Type B pancreatic cell (in vitro differentiated cells): ENCODE measurements at places on chromosomes 3 and 15.

GRCh38 chr3:51274052-51274451, 111.0 kb upstream of the MANF start:
- no peak overlapping the region for H3K4me3 ChIP-seq
- H3K27ac ChIP-seq = no peak overlapping the region
- no peaks in the 10 kb centered on the region for H3K36me3 ChIP-seq
- no peak for DNase-seq
- no peaks in the 10 kb centered on the region for H3K27me3 ChIP-seq

- no peak overlapping the region for H3K4me3 ChIP-seq
- no peak for DNase-seq
- no peaks in the 10 kb centered on the region for H3K27me3 ChIP-seq
- H3K36me3 ChIP-seq = peaks cover 9% of the 10 kb centered on the region
- H3K27ac ChIP-seq = no peak overlapping the region
- H3K4me1 ChIP-seq = no peaks in the 10 kb centered on the region
These were observed 135.0 kb downstream of the LRRK1 start for GRCh38 chr15:101054116-101054515.

- no peak for DNase-seq
- H3K27me3 ChIP-seq = no peaks in the 10 kb centered on the region
- H3K4me3 ChIP-seq = no peak overlapping the region
These were observed 191.7 kb downstream of the ATP8B4 start for GRCh38 chr15:49927189-49927861.

GRCh38 chr15:99127773-99128172, 22.9 kb downstream of the SYNM start:
- DNase-seq = no peak
- no peaks in the 10 kb centered on the region for H3K27me3 ChIP-seq
- H3K27ac ChIP-seq = no peak overlapping the region

DNA sequence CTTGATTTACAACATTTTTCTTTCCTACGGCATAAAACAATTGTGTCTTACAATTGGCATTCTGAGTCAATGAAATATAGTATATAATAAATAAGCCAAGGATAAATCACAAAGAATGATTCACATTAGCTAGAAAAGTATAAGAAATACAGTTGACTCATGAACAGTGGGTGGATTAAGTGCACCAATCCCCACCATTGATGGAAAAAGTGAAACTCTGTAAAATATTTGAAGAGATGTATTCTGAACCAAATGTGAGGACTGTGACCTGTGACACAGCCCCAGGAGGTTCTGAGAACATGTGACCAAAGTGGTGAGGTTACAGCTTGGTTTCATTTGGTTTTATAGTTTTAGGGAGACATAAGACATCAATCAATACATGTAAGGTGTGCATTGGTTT, 227.5 kb downstream of the ALCAM start:
- no peak overlapping the region for H3K27ac ChIP-seq
- DNase-seq = no peak
- H3K36me3 ChIP-seq = no peaks in the 10 kb centered on the region
- H3K4me3 ChIP-seq = no peak overlapping the region
- no peaks in the 10 kb centered on the region for H3K27me3 ChIP-seq
- no peaks in the 10 kb centered on the region for H3K4me1 ChIP-seq

GRCh38 chr15:92903631-92903965, 3.5 kb downstream of the CHD2 start:
- peak overlapping the region; percentile 97 for H3K4me3 ChIP-seq
- H3K27ac ChIP-seq = peak overlapping the region; percentile 100
- DNase-seq = no peak
- peaks cover 43% of the 10 kb centered on the region for H3K36me3 ChIP-seq
- H3K27me3 ChIP-seq = peaks cover 7% of the 10 kb centered on the region

- no peaks in the 10 kb centered on the region for H3K27me3 ChIP-seq
- H3K4me1 ChIP-seq = no peaks in the 10 kb centered on the region
- DNase-seq = no peak
- no peaks in the 10 kb centered on the region for H3K36me3 ChIP-seq
- no peak overlapping the region for H3K4me3 ChIP-seq
These were observed 19.0 kb downstream of the MYO5A start for GRCh38 chr15:52509500-52510245.

DNA sequence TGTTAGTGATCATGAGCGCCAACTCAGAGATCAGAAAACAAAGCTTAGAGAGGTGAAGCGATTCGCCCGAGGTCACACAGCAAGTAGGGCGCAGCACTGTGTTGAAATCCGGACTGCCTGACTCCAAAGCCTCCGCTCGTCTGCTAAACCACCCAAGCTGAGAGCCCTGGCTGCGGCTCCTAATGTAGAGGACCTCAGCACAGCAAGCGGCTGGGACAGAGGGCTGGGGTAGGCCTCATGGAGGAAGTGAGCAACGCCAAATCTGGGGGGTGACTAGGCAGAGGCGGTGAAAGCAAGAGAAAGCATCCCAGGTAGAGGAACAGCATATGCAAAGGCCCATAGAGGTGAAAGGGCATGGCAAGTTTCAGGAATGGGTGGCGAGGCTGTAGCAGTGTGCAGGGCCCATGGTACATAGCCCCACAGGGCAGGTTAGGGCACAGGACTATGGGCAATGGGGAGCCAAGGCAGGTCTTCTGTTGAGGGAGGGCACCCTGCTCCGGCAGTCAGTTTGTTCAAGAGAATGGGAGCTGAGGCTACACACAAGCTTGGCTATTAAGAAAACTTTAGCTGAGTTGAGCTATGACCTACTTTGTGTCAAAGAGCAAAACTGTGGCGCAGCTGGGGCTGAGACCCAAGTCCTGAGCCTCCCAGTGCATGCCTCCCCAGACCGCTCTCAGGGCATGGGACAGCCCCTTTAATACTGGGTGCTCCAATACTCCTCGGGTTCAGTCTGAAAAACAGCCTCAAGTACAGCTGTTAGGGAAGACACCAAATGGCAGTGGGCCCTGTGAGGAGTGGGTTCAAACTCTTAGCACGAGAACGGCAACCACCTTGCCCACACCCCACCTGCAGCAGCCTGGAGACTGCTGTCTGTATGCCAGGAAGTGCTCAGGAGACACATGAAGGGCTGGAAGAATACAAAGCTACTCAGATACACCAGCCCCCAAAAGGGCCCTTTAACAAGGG, 988 bp upstream of the CFAP92 start:
- H3K4me1 ChIP-seq = peaks cover 8% of the 10 kb centered on the region
- peak overlapping the region; percentile 86 for H3K4me3 ChIP-seq
- H3K27me3 ChIP-seq = peaks cover 39% of the 10 kb centered on the region
- DNase-seq = no peak
- peak overlapping the region; percentile 16 for H3K27ac ChIP-seq

GRCh38 chr15:96578393-96578792, 247.9 kb downstream of the NR2F2 start:
- no peak overlapping the region for H3K27ac ChIP-seq
- peaks cover 6% of the 10 kb centered on the region for H3K27me3 ChIP-seq
- peaks cover 8% of the 10 kb centered on the region for H3K4me1 ChIP-seq
- no peaks in the 10 kb centered on the region for H3K36me3 ChIP-seq

- H3K4me1 ChIP-seq = no peaks in the 10 kb centered on the region
- no peaks in the 10 kb centered on the region for H3K36me3 ChIP-seq
- peaks cover 8% of the 10 kb centered on the region for H3K27me3 ChIP-seq
- H3K27ac ChIP-seq = no peak overlapping the region
These were observed 415.5 kb upstream of the PPP2R3A start for GRCh38 chr3:135549928-135550494.

GRCh38 chr3:9422712-9423424, 25.5 kb downstream of the SETD5 start:
- H3K27me3 ChIP-seq = no peaks in the 10 kb centered on the region
- H3K4me1 ChIP-seq = peaks cover 13% of the 10 kb centered on the region
- no peak for DNase-seq
- peak overlapping the region; percentile 42 for H3K4me3 ChIP-seq
- H3K36me3 ChIP-seq = peaks cover 7% of the 10 kb centered on the region

DNA sequence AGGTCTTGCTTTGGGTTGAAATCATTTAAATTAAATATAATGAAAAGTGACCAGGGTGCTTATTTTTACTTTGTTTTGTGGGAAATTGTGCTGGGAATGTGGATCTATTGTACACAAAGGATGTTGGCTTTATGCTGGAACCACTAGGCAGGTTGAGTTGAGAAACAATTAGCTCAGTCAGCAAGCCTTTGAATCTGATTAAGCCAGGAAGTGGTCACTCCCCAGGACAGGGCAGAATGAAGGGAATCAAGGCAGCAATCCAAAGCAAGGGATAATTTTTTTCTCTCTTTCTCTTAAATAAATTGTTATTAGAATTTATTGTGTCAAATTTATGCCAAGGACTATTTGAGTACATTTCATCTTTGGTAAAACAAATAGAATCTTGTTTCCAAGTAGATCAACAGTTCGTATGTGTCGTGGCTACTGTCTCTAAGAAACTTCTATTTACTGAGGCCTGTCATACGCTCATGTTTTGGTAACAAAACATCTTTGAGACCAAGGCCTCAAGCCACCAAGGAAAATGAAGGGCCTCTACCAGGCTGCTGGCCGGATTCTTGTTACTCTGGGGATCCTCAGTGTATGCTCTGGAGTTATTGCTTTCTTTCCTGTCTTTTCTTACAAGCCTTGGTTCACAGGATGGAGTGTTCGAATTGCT, at the start of gene TMEM212:
TMEM212 (plus strand) TSS at position 486 of the 655 bp plus-strand sequence; CDS start at position 521, 35 bp downstream.
- no peaks in the 10 kb centered on the region for H3K27me3 ChIP-seq
- peaks cover 18% of the 10 kb centered on the region for H3K4me1 ChIP-seq
- H3K27ac ChIP-seq = no peak within 1 kb of the TSS
- no peaks in the 10 kb centered on the region for H3K36me3 ChIP-seq
- no peak for DNase-seq

DNA sequence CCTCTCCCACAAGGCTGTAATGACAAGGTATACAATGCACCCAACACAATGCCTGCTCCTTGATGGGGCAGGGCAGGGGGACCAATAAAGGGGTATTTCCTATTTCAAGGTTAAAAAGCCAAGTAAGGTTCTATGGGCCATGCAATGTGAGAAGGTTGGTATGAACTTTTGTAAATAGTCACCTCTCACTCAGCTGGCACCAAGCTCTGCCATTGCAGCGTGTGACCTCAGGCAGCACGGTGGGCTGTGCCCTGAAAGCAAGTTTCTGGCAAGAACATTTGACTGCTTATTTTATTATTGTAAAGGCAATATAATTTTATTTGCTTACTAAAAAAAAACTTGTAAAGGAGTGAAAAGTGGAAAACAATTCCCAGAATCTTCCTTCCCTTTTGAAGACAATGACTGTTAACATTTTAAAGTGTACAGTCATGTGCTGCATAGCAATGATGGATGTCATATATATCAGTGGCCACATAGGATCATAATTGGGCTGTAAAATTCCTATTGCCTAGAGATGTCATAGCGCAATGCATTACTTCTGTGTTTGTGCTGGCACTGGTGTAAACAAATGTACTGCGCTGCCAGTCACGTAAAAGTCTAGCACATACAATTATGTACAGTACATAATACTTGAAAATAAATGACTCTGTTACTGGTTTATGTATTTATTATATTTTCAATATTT, 167.3 kb upstream of the RORA start:
- no peak overlapping the region for H3K27ac ChIP-seq
- peaks cover 5% of the 10 kb centered on the region for H3K27me3 ChIP-seq
- no peak for DNase-seq

DNA sequence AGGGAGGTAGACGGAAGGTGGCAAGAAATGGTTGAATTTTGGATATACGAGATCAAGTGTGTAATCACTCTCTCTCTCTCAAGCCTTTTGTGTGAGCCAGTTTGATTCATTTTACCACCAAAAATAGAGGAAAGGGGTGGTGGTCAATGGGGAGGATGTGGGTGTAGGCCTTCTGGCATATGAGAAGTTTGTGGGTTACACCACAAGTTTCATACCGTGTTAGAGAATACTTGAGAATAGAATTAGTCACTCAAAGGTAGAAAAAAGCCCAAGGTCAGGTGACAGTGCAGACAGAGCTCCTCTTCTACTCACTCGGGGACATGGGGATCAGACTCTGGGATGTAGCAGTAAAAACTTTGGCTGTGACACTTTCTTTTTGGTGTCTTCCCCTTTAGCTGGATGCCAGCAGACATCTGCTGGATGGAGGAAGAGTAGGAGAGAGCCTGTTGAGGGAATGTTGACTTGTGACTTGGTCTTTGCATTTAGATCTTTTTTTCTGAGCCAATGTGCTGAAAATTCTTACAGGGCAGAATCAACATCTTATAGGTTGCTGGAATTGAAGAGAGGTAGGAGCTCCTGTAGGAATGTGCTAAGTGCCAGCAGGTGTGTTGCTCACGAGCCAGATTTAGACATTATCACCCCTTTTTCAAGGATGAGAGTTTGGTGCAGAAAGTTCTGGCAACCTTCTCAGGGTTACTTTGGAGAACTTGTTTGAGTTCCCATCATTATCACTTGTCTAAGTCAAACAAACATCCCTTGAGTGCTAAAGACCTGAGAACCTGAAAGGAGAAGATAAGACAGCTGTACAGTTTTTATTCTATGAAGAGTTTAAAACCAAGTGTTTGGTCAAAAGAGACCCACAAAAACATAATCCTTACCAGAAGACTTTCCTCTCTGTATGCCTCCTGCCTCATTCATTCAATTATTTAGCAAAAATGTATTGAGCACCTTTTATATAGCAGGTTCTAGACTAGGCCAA, 43.9 kb upstream of the RYK start:
- no peak for DNase-seq
- H3K36me3 ChIP-seq = no peaks in the 10 kb centered on the region

- no peak overlapping the region for H3K4me3 ChIP-seq
- no peak overlapping the region for H3K27ac ChIP-seq
- no peaks in the 10 kb centered on the region for H3K27me3 ChIP-seq
- no peak for DNase-seq
These were observed 132.7 kb upstream of the TPRG1 start for GRCh38 chr3:189038773-189039745.

DNA sequence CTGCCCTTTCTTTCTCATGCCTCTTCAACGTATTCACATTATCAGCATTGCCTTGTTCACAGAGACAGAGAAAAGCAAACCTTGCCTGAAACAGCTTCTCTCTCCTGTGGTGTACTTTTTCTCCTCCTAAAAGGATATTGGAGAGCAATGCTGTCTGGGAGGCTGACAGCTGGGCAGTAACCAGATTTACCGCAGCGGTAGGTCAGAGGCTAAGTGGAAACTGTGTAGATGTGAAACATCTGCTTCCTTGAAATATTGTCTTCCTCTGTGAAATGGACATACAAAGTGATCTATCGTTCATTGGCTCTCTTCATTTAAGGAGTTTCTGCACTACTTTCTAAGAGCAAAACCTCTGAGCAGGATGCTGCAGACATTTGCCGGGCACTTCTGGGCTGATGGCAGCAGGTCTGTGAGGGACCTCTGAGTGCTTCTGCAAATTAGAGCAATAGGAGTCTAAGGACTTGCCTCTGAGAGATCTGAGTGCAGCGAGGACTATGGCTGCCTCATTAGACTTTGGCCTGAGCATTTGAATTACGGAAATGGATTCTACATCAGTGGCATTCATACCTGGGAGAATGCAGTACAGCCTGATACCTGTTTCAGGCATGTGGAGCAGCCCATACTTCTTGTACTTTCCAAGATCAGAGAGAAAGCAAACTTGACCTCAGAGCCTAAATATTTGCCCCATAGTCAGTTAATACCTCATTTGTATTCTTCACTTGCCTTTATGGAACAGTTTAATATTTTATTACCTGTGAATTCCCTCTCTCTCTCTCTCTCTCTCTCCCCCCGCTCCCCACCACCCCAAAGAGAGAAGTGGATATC, 260.5 kb upstream of the TPRG1 start:
- peaks cover 13% of the 10 kb centered on the region for H3K4me1 ChIP-seq
- H3K36me3 ChIP-seq = peaks cover 5% of the 10 kb centered on the region
- H3K4me3 ChIP-seq = no peak overlapping the region
- no peak overlapping the region for H3K27ac ChIP-seq
- no peaks in the 10 kb centered on the region for H3K27me3 ChIP-seq
- no peak for DNase-seq
